ENCODE measurements at places on chromosomes 1 and 21.
A peak's percentile ranks its signal among the peaks of the same experiment; 100 is the strongest.

GRCh38 chr1:21966247-21967000, 10.4 kb upstream of the CELA3B start:
- ATAC-seq = peak; percentile 50

DNA sequence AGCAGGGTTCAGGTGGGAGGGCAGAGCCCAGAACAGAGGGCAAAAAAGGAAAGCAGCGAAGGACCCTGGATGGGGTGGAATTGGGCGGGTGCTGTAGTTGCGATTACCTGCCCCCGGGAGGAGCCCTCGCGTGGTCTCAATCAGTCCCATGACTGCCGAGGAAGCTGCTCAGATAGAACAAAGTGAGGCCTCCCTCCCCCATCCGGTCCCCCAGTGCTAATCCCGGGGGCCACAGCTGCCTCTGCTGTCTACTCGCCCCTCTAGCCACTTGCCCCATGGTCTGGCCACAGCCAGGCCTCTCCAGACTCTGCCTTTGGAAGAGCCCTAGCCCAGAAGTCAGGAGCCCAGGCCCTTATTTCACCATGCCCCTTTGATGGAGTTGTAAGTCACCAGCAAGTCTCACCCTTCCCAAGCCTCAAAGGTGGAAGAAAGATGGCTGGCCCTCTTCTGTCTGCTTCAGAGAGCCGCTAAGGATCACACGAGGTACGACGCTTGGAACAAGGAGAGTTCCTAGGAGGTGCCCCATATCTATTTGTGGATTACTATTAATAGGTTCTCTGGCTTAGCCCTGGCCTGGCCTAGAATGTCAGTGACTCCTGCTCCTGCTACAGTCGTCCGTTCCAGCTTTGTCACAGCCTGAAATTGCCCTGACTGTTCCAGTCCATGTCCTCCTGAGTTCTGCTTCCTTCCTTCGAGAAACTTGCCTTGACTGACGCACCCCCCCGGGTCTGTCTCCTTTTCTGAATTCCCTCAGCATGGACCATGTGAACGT, 16.4 kb downstream of the ECHDC2 start:
- ATAC-seq = peak; percentile 12

GRCh38 chr1:3393024-3393986, 61.2 kb upstream of the ARHGEF16 start:
- ATAC-seq = no peak

DNA sequence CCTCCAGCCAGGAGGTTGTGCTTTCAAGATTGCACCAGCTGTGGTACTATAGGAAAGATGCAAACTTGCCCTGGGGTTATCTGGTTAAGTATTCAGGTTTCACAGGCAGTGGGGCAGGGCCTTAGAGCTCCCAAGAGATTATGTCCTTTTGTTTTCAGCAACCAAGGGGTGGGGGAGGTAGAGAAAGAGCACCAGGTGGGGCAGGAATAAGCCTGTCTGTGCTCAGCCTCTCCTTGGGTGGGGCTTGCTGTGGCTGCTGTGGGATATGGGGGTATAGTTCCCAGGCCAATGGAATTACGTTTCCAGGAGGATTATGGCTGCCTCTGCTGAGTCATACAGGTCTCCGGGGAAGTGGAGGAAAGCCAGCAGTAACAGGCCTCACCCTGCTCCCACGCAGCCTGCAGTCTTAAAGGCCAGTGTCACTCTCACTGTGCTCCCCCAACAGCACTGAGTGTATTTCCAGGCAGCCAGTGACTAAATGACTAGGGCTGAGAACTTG, 508.6 kb downstream of the RWDD3 start:
- ATAC-seq = peak; percentile 98

- ATAC-seq = no peak
Measured at GRCh38 chr21:37528150-37528937, 161.8 kb downstream of the DYRK1A start.

DNA sequence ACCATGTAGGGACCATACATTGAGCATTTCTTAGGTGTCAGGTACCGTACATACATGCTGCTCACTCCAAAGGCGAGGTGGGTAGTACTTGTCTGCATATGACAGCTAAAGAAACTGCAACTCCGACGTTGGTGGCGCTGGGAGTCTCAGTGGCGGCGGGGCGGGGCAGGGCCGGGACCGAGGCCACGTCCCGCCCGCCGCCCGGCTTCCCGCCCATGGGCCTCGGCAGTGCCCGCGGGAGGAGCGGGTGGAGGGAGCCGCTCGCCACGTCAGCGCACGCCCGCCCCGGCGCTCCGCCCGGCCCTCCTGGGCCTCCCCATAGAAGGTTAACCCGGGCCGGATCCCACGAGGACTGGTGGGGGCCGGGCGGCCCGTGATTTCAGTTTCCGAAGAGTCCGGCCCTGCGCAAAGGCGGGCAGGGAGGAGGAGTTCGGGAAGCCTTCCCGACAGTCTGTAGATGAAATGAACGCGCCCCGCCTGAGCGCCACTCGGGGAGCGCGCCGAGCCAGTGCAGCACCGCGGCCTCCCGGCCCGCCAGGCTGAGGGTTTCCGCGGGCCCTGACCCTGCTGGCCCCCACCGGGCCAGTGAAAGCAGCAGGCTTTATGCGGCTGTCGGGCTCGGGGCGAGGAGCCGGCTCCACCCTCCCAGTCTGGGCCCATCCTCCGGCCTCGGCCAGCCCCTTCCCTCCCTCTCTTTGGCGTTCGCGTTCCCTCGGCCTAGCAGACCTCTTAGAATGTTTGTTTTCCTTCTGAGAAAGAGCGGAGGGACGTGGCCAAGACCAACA, 119.9 kb upstream of the JUN start:
- peak; percentile 99 for ATAC-seq

DNA sequence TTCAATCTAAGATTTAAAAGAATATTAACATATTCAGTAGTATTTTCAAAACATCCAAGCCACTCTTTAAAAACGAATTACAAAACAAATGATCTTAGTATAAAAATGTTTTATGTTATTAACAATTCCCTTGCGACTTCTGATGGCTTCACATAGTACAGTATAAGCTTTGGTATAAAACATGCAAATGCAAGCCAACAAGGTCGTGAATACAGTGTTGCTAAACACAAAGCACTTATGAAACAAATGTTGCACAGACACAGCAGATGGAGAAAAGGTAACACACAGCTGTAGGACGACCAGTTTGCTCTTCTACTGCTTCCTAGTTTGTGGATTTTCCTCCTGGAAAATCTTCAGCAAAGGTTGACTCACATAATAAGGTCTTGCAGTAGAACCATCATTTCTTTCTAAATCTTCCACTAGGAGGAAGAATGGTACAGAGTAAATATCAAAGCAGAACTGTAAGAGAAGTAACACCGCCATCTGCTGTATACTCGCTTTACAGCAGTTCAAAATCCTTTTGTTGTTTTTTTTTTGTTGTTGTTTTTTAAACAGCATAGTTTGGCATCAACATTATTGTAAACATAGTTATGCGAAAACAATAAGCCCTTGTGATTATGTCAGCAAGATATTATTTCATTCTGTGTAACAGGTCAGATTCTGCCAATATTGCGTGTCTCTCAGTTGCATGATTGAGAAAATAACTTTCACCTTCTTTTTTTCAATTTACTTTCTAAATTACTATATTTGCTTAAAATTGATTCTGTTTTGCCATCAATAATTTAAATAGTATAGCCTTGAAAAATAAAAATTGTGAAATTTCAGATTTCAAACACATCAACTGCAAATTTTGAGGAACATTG, 69.5 kb downstream of the LHX8 start:
- ATAC-seq = peak; percentile 70

- no peak for ATAC-seq
Measured at GRCh38 chr1:61119085-61119484, 36.7 kb downstream of the NFIA start.

GRCh38 chr1:11559591-11559970, 80.6 kb downstream of the DISP3 start:
- no peak for ATAC-seq

DNA sequence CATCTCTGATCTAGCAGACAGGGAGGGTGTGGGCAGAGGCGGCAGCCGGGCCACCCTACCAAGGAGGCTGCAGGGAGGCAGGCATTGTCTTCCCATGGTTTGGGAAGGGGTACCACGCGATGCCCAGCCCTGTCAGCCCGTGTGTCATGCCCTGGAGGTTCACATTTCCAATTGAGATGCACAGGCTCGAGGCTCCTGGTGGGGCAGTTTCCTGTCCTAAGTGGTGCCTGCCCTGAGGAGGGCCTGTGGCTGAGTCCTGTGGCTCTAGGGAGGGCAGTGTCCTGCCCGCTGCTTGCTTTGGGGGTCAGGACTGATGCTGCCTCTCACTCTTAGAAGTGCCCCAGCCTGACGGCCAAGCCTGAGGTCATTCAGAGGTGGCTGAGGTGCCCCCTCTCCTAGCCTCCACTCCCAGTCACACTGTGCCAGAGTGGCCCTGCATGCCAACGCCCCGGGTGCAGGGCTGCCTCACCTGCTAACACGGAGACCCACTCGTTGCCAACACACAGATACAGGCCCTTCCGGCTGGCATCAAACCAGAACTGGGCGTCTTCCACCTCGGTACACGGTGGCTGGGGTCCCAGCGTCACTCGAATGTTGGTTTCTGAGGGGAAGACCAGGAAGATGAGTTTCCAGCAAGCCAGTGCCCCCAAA, 11.9 kb downstream of the KRTAP10-1 start:
- no peak for ATAC-seq

DNA sequence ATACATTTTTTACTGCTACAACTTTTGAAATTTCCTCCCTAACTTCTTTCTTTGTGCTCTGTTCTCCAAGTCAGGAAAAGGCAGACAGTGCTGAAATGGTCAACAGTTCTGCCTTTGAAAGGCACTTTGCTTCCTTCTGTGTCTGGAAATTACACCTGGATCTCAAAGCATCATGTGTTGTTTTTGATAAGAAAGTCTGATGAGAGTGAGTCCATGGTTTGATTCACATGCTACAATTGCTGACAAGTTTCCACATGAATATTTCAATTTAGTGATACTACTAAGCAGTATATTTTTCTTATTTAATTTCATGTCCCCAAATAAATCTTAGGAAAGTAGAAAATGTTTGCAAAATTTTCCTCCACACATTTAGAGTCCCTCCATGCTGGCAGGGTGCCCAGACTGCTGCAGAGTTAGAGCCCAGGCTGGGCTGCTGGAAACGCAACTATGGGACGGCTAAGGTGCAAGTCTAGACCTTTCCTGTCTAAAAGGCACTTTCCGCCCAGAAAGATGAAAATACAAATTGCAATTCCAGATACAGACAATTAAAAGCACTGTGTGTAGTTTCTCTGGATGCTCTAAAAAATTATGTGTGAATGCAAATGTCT, 96.6 kb upstream of the RUNX1 start:
- no peak for ATAC-seq

GRCh38 chr1:221829327-221830015, 87.6 kb upstream of the DUSP10 start:
- ATAC-seq = peak; percentile 85

DNA sequence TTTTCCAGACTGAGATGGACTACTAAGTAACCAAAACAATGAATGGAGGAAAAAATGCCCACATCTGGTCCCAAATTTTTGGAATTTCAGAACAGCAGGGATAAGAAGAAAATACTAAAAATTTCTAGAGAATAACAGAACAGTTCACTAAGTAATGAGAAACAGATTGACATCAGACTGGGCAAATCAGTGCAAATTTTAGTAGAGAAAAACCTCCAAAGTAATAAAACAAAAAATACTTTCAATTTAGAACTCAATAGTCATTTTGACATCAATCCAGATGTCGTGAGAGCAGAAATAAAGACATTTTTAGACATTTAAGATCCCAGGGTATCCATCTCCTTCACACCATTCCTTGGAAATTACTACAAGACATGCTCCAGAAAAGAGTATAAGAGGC, 39.3 kb downstream of the CRP start:
- no peak for ATAC-seq

- ATAC-seq = no peak
Measured at GRCh38 chr1:5950201-5950895, 41.9 kb downstream of the NPHP4 start.

DNA sequence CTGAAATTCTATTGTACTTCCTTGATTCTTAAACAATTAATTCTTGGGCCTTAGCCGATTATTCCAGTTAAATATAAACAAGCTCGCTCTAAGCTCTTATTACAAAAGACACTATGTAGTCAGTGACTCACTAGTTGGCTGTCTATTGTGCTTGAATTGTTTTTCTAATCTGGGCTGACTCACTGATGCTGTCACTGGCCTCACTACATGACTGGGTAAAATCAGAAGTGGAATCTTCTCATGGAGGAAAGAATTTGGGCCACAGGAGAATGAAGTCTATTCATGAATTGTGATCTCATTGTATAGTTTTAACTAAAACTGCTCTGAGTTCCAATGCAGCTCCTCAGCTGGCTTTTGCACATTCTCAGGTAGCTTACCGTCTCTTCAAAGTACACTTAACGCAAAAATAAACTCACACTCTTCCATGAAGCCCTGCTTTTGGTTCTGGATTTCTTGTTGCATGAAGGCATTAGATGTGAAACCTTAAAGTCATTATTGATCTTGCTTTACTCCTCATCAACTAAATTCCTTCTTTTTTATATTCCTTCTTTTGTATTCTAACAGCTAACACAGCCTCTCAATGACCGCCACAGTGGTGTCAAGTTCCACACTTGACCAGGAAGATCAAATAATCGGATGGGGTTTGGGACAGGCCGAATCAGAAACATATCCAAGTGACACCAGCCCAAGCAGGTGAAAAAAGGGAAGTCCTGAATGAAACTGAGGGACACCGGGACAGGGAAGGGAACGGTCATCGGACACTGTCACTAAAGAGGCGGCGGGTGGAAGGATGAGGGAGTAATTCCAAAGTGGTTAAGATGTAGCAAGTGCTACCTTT, 80.9 kb upstream of the LBR start:
- peak; percentile 100 for ATAC-seq

GRCh38 chr1:166588741-166589140, 250.5 kb upstream of the POGK start:
- no peak for ATAC-seq

- ATAC-seq = no peak
Measured at GRCh38 chr1:230833511-230833910, 34.8 kb downstream of the C1orf198 start.

- ATAC-seq = no peak
Measured at GRCh38 chr21:42578761-42579415, 65.2 kb downstream of the SLC37A1 start.

GRCh38 chr1:44361478-44361877, 6.4 kb upstream of the ERI3 start:
- ATAC-seq = no peak

GRCh38 chr21:33998809-33999208, 74.6 kb upstream of the MRPS6 start:
- no peak for ATAC-seq

Data from esophagus mucosa (tissue), 1 donor.